ENCODE measurements at places on chromosomes 6 and 20.

DNA sequence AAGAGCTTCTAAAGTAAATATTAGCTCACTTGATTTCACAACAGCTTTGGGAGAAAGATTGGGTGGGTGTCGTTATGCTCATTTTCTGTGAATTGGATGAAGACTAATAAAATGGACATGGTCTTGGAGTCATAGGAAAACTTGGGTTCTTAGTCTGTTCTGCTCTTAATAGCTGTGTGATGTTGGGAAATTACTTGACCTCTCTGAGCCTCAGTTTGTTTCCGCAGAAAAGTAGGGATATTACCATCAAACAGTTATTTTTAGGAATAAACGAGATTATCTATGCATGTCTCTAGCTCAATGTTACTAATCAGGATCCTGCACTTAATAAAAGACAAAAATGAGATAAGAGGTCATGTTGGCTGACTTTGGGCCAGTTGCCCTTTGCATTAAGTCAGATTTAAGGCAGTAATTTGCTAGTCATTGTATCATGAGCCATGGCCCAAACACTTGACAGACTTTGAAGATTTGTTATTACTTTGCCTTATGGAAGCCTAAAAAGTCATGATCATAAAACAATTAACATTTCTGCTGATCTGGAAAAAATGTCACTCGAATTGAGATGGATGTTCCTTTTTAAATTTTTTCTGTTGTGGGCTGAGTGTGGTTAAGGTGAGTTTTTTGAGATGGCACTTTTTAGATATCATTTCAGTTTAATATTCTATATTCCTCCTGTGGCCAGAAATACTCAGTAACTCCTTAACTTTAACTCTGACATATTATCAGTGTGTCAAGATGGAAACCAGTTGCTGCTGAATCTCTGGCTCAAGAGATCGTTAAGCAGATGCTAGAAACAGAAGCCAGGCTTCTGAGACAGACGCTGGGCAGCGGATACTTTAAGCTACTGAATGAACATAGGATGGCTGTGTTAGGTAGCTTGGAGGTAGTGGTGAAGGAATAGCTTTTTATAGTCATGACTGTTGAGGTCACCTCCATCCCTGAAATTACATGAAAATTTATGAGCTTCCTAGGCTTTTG lies 291.6 kb downstream of the PHF3 start:
- no peak for DNase-seq

- DNase-seq, result peak; percentile 76
These were observed 74.5 kb upstream of the MRPS10 start for GRCh38 chr6:42292004-42292740.

DNA sequence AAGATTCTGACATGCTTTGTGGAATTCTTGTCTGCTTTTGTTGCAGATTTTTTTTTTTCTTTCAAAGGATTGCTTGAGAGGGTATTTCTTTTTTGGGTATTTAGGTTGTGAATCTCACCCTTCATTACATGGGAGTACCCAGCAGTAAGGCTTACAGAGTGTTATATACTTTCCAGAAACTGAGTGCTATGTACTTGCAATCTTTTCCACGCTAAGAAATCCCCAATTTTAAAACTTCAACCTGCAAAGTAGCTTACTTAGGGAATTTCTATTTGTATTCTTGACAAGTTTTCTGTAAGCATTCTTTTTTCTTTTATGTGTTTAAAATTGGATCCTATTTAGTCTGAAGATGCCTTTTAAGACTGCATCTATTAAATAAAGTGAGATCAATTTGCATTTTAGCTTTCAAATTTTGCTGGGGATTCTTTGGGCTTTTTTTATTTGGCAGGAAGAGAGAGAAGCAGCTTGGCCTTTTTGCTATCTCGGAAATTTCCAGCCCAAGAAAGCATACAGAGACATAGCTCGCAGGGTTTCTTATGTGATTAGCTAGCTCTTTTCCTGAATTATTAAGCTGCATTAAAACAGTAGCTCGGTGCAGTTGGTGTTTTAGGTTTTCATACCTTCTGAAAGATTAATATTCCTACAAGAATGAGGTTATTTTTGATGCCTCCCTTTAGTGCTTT lies 42.6 kb downstream of the KCNS1 start:
- no peak for DNase-seq

- DNase-seq, result no peak
These were observed 16.9 kb upstream of the SLC22A23 start for GRCh38 chr6:3473773-3474172.

- DNase-seq, result no peak
These were observed 351.2 kb downstream of the CDC5L start for GRCh38 chr6:44738601-44739146.

DNA sequence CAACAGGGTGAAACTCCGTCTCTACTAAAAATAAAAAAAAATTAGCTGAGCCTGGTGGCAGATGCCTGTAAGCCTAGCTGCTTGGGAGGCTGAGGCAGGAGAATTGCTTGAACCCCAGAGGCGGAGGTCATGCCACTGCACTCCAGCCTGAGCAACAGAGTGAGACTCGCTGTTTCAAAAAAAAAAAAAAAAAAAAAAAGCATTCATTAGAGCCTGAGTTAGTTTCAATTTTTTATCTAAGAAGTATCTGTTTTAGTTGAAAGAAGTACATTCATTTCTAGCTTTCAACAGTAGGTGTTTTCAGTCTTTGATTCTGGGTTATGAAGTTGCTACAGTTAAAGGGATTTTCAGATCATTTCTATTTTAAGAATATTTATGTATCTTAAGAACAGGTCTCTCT lies 42.2 kb downstream of the ZNF292 start:
- no peak for DNase-seq

DNA sequence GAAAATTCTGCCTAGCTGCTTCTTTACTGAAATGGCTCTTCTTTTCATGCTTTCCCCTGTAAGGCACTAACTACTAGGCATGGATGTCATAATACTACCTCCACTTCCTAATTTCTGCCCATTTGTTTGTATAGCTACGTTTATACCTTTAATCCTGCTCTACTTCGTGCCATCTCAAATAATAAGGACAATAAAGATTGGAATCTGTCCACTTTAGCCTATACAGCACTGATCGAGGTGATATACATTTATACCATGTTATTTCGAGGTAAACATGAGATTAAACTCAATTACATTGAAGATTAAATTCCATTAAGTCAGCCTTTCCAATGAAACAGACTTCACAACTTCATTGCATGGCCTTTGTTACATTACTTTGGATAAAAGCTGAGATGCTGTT lies 390.6 kb upstream of the MARCKS start:
- DNase-seq, result no peak

- no peak for DNase-seq
These were observed 16.6 kb downstream of the POPDC3 start for GRCh38 chr6:105163183-105163582.
